ENCODE measurements at places on chromosomes 11 and 22.

- peak; percentile 65 for DNase-seq
Observed at GRCh38 chr11:35632301-35632700, 14.0 kb downstream of the FJX1 start.

GRCh38 chr11:58513747-58514367 is 6.0 kb upstream of the OR5B21 start:
- peak; percentile 53 for DNase-seq

- DNase-seq: no peak
Observed at GRCh38 chr11:61126256-61126655, 24.0 kb downstream of the CD5 start.

- no peak for DNase-seq
Observed at GRCh38 chr22:19149991-19150390, at the start of gene GSC2. TSS of gene GSC2 (minus strand) at chr22:19150292. CDS start at chr22:19150283, 9 bp downstream.

- peak; percentile 39 for DNase-seq
Observed at GRCh38 chr11:13465909-13466371, 2.9 kb upstream of the BTBD10 start.

DNA sequence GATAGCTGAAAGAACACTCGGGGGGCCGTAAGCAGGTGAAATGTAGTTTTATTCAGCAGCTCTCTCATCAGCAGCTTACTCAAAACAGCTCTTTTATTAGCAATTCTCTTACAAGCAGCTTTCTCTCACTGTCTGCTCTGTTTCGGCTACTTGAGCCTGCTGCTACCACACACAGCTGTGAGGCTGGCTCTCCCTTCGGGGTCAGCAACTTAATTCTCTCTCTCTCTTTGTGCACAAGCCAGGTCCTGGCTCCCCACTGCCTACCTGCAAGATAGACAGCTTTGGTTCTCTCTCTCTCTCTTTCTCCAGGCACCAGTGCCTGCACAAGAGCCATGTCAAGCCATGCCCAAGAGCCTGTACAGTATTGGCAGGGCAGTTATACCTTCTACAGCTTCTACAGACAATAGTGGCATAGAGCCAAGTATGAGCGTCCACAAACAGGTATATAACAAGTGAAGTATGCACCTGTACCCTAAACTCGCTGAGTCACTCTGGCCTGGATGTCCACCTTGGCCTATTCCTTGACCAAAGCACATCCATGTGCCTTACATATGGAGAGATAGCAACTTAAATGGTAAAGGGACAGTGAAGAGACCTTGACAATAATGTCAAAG is 110.8 kb downstream of the MTNR1B start:
- DNase-seq: no peak

DNA sequence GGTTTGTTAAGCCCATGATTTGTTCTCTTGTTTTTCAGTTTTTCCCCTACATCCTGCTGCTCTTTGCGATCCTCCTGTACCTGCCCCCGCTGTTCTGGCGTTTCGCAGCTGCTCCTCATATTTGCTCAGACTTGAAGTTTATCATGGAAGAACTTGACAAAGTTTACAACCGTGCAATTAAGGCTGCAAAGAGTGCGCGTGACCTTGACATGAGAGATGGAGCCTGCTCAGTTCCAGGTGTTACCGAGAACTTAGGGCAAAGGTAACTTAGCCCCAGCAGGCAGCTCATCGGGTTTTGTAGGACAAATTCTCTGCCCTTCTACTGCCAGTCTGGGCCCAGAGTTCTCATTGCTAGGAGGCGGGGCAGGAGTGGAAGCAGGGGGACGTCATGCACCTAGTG is 49.7 kb downstream of the PANX1 start:
- DNase-seq: no peak

DNA sequence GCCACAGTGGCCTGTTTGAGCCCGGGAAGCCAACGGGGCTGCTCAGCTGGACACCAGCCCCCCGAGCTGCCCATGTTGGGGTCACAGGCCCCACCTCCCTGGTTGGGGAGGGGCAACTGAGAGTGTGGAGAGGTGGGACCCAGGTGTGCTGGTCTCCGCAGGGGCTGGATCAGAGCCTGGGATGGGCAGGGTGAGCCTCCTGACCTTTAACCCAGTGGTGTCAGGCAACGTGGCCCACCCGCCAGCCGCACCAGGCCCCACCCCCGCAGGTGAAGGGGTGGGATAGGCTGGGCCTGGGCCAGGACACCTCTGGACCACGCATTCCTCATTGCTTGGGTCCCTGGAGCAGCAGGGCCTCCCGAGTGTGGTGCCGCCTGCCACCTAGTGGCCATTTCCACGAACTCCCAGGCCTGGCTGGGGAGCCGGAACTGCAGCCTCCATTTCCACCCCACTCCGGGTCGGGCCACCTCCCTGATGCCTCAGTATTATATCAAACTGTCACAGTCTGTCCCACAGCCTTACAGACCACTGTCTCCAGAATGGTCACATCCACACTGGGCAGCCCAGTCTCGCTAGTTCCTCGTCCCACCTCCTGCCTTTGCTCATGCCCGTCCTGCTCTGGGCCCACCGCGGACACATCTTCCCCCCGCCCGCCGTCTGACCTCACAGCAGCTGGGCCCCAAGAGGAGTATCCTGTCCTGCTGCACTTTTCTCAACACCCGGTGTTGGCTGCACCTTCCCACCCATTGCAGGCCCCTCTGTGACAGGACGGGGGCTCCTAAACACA is 13.3 kb upstream of the PPP6R3 start:
- DNase-seq: peak; percentile 60

GRCh38 chr11:2092464-2092910 is 46.7 kb downstream of the IGF2 start:
- DNase-seq: no peak

- no peak for DNase-seq
Observed at GRCh38 chr22:37218399-37218770, 6.1 kb upstream of the SSTR3 start.

DNA sequence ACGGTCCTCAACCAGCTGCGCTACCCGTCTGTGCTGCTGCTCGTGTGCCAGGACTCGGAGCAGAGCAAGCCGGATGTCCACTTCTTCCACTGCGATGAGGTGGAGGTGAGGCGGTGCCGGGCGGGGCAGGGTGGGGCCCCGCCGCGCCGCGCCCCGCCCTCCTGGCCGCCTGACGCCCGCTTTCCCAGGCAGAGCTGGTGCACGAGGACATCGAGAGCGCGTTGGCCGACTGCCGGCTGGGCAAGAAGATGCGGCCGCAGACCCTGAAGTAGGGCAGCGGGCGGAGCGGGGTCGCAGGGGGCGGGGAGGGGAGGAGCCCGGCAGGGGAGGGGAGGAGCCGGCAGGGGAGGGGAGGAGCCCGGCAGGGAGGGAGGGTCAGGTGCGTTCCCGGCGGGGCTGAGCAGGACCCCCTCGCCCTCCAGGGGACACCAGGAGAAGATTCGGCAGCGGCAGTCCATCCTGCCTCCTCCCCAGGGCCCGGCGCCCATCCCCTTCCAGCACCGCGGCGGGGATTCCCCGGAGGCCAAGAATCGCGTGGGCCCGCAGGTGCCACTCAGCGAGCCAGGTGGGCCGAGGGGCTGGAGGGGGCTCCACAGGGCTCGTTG is 14.7 kb downstream of the EPS8L2 start:
- DNase-seq: no peak

GRCh38 chr22:20975541-20976290 is 6.4 kb upstream of the LZTR1 start:
- DNase-seq: no peak

DNA sequence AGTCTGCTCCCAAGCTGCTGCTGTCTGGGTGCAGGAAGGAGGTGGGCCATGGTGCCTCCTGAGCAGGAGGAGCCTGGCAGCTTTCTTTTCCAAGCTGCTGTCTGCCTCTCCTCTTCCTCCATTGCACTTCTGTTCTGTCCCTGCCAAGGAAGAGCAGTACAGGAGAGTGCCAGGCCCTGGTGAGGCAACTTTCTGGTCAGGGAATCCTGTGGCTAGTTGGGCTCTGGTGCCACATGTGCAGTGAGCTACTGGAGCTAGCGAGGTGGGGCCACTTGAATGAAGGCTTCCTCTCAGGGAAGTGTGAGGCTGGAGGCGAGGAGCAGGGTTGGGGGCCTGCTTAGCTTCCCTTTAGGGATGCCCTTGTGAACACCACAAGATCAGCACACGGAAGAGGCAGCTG is 90.0 kb downstream of the TSPAN18 start:
- no peak for DNase-seq

GRCh38 chr22:38259370-38259769 is 13.4 kb downstream of the TMEM184B start:
- no peak for DNase-seq

DNA sequence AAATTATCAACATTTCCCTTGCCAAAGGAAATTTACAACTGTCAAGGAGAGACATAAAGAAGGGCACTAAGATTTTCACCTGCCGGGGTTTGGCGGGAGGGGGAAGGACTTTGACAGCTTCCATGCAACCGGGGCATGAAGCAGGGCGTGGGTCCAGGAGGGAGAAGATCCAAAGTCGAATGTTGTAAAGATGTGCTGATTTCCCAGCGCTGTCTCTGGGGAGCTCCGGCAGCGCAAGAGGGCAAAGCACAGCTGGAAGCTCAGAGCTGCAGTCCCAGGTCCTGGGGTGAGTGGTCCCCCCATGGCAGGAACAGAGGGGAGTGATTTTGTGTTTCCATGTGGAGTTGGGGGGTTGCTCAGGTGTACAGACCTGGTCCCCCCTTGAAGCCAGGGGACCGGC is at the start of gene MS4A10:
MS4A10 (plus strand) TSS at position 198 of the 400 bp plus-strand sequence. CDS start 5,003 bp downstream, outside the sequence.
- DNase-seq: no peak

DNA sequence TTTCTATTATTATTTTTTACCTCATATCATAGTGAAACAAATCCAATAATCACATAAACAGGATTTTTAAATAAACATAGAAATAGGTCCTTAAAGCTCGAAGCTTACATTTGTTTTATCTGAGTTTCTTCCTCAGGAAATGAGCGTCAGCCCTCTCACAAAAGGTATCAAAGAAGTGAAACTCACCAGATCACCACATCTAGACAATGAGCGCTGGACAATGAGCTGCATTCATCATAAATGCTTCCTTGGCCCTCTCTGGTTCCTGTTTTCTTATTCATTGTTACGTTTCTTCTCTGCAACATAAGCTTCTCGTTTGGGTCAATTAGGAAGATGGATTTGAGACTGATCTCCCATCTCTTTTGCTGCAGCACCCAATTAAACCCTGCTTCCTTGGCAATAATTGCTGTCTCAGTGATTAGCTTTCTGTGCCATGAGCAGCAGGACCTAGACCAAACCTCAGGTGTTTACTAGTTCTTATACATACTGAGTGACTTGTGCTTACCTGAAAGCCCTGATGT is 649.9 kb upstream of the LUZP2 start:
- DNase-seq: no peak

- DNase-seq: peak; percentile 71
Observed at GRCh38 chr11:2892215-2892966, 6.8 kb upstream of the CDKN1C start.

- DNase-seq: no peak
Observed at GRCh38 chr22:46212195-46212594, 37.9 kb downstream of the CDPF1 start.

DNA sequence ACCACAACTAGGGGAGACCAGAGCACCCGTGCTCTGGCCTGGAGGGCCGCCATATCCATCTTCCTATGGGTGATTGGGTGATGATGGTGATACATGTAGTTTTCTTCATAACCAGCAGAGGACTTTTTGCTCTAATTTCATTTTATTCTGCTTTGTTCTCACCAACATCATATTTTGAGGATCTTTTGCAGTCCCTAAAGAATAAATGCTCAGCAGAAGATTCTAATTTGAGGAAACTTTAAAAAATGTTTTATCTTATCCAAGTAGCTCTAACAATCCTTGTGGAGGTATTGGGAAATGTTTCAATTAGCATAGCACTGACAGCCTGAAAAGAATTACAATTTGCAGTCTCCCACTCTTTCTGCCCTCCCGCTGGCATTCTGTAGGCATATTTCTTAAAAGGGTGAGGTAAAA is 544.0 kb downstream of the NTM start:
- no peak for DNase-seq

- DNase-seq: no peak
Observed at GRCh38 chr11:3152471-3153110, 12.5 kb downstream of the OSBPL5 start.

DNA sequence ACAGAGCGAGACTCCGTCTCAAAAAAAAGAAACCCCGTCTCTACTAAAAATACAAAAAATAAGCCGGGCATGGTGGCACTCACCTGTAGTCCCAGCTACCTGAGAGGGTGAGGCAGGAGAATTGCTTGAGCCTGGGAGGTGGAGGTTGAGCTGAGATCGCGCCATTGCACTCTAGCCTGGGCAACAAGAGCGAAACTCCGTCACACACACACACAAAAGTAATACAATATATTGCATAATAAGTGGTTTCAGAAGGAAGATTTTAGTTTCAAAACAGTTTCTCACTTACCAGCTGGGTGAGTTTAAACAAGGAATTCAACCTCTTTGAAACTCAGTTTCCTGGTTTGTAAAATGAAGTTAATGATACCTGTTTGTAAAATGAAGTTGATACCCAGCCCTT is 32.7 kb upstream of the HTR3A start:
- DNase-seq: no peak

- no peak for DNase-seq
Observed at GRCh38 chr11:128522943-128523518, 64.3 kb downstream of the ETS1 start.

GRCh38 chr11:104198576-104198975 is 34.6 kb upstream of the PDGFD start:
- peak; percentile 35 for DNase-seq

DNA sequence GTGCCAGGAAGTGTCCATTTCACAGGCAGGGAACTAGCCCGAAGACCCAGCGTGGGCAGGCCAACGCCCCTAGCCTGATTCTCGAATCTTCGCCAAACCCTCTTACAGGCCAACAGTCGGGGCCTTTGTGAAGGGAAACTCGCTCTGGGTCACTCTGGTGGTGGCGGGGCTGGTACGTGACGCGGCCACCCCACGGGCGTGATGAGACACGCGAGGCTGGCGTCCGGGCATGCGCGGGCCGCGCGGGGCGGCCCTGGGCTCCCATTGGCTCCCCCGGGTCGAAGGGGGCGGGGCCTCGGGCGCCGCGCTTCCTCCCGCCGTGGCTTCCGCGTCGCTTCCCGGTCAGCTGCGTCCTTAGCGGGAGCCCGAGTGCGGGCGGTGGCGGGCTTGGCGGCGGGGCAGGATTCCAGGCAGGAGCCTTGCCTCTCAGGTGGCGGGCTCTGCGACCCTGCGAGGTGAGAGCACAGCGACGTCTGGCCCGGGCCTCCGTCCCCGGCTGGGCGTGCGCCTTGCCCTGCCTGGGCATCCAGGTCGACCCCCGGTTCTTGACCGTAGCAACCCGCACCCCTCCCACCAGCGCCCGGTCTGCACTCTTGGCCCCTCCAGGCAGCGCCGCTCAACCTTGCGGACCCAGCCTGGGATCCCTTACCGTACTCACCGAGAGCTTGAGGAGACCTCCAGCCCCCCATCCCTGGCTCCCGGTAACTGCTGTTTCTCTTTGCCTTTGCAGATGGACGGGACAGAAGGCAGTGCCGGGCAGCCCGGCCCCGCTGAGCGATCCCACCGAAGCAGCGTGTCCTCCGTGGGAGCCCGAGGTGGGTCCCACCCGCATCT is at the start of gene FRMD8:
FRMD8 (plus strand) TSS at position 331 of the 834 bp plus-strand sequence; CDS start at position 731, 400 bp downstream.
- DNase-seq: peak; percentile 76

Measured in fibroblast of skin of right quadriceps (primary cell).